ENCODE measurements at places on chromosomes 1 and 21.

GRCh38 chr1:100536031-100536430, 1.9 kb upstream of the GPR88 start:
- DNase-seq: no peak

- peak; percentile 78 for DNase-seq
Measured at GRCh38 chr1:40612345-40612831, 53.1 kb downstream of the RIMS3 start.

DNA sequence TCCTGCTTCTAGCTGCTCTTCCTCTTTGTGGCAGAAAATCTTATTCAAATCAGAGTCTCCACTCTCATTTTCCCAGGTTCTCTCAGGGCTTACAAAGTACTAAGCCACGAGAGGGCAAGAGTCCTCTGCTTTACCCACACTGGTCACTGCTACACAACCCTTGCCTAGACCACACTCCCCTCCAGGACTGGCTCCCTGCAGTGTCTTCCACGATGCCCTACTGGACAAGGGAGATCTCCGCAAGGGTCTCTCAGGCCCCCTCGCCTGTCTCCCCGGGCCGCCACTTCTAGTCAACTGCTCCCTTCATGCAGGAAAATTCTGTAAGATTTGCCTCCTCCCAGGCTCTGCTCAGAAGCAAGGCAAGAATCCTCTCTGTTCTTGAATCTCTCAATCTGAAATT, 319.6 kb downstream of the RRAGC start:
- DNase-seq: no peak

DNA sequence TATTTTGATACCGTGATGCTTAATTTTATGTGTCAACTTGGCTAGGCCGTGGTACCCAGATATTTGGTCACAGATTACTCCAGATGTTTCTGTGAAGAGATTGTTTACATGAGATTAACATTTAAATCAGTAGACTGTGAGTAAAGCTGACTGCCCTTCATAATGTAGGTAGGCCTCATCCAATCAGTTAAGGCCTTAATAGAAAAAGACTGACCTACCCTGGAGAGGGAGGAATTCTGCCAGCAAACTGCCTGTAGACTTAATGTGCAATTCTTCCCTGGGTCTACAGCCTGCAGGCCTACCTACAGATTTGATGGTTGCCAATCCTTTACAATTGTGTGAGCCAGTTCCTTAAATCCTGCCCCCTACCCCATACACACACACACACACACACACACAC, 4.3 kb downstream of the SETSIP start:
- no peak for DNase-seq

GRCh38 chr1:79819140-79819539, 812.6 kb upstream of the ADGRL4 start:
- no peak for DNase-seq

DNA sequence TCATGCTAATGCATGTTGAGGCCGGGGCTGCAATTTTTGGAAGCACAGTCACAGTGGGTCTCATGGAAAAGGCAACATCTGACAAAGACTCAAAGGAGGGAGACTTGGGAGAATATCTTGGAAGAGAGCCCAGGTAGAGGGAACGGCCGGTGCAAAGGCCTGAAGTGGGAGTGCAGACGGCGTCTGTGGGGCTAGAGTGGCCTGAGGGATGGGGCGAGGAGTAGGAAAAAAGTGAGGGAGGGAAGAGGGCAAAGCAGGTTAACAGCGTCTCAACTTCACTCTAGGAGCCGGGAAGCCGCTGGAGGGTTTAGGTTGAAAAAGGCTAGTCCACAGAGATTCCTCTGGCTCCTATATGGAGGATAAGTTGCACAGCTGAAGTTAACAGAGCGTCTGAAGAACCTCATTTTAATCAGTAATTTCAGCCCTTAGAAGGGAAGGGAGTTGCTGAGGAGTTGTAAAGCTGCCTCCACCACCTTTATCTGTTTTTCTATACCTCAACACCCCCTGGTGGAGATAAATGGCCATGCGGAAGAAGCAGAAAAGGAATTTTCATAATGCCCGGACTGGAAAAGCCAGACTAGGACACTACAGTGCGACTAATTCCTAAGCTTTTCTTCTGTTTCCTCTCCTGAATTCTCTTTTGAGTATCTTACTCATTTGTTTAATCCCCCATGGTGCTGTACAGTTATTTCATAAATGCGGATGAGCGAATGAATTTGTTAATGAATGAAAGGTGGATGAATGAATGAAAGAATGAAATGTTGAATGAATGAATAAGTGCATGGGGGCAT, 78.7 kb upstream of the ZNF281 start:
- DNase-seq: peak; percentile 9

DNA sequence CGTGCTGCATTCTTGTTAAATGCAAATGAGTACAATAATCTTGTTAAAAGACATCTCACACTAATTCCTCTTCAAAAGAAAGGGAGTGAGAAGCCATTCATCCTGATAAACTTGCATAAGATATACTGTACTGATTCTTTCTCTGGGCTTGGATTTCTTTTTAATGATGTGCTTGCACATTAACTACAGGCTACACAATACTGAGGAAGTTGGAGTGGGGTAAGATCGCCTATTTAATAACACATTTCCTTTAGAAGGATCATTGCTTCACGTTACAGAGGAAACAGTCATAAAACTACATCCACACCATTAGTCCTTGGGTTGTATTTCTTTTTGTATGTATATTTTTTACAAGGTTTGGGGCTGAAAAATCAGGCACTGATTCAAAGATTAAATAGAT, 36.6 kb downstream of the NRIP1 start:
- DNase-seq: no peak

DNA sequence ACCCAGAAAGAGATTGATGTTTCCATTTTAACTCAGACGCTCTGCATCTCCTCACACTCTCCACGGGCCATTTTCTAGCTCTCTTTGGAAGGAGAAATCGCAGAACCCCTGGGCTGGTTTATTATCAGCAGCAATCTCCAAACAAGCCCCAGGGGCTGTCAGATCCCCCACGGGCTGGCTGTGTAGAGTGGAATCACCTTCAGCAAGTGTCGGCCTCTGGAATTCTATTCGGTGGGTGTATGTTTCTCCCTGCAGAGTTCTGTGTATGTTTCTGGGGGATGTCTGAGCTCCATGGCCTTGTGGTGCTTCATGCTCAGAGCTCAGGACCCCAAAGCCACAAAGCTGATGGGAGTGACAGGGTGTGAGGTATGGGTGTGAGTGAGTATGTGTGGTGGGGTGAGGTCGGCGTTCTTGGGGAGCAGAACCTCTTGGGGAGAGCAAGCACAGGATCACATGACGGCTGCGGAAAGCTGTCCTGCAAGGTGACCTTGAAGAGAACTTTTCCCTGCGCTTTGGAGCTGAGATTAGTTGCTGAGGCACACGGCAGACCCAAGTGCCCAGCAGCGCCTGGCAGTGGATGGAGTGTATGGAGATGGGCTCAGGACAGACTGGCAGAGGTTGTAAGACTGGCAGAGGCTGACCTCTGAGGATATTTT, 489 bp downstream of the ACOT11 start:
- DNase-seq: no peak

DNA sequence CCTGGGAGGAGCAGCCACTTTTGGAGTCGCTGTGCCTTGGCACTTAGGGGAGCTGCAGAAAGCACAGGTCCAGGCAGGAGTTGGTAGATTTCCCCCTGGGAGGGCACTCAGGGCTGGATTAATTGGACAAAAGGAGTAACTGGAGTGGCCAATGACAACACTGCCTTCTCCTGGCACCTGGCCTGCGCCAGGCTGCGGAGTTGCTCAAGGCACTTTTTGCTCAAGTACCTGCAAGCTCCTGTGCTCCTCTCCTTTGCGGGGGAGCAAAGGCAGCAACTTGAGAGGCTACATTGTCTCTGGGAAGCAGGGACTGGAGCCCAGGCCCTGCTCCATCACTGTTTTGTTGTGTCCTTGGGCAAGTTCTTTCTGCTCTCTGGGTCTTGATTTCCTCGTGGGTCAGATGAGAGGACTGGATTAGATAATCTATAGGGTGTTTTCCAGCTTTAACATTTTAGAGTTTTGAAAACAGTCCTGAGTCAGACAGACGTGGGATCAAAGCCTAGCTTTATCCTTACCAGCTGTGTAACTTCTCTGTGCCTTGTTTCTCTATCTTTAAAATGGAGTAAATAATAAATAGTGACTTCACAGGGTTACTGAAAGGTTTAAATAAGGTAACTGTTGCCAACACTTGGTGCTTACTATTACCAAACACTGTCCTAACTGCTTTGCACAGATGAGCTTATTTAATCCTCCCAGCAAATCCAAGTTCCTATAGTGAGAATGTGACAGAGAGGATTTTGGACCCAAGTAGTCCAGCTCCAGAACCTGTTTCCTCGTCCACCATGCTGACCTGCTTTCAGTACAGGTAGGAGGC, 18.0 kb upstream of the GRHL3 start:
- no peak for DNase-seq

GRCh38 chr1:159439422-159439821, at the start of gene OR10J1:
Gene OR10J1, plus strand, starts transcription at chr1:159439722. Its CDS starts 70 bp downstream, at chr1:159439792.
- no peak for DNase-seq

DNA sequence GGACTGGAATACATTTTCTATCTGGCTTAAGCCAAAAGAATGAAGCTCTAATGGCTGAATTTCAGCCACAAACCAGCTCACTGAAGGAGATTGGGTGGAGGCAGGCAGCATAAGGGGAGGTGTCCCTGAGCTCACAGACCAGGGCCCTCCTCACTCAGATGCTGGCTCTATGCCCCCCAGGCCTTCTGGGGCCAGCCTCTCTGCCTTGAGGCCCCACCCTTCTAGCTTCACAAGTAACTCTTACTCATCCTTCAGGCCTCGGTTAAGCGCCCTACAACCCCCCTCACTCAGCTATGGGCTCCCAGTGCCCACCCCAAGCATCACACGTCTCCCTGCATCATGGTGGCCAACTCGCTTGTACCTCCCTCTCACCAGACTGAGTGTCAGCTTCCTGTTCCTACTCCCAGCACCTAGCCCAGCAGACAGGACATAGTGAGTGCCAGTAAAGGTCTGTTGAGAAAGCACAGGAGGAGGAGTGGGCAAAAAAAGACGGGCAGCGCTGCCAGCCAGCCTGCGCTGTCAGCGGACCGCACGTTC, 40.8 kb upstream of the GPR157 start:
- no peak for DNase-seq

GRCh38 chr1:221583465-221583864, 158.4 kb downstream of the DUSP10 start:
- DNase-seq: no peak

- no peak for DNase-seq
Measured at GRCh38 chr1:228801068-228801467, 65.8 kb downstream of the RHOU start.

Measured in CD8-positive, alpha-beta T cell (primary cell).